ENCODE measurements at places on chromosomes 12 and 14. TPM values are rescaled to one million over a fixed set of nuclear protein-coding genes. Genes with fewer than 3 reads are reported as not detected.
A peak's percentile ranks its signal among the peaks of the same experiment; 100 is the strongest.

The NRIP2 gene
- total RNA-seq = not detected

DNA sequence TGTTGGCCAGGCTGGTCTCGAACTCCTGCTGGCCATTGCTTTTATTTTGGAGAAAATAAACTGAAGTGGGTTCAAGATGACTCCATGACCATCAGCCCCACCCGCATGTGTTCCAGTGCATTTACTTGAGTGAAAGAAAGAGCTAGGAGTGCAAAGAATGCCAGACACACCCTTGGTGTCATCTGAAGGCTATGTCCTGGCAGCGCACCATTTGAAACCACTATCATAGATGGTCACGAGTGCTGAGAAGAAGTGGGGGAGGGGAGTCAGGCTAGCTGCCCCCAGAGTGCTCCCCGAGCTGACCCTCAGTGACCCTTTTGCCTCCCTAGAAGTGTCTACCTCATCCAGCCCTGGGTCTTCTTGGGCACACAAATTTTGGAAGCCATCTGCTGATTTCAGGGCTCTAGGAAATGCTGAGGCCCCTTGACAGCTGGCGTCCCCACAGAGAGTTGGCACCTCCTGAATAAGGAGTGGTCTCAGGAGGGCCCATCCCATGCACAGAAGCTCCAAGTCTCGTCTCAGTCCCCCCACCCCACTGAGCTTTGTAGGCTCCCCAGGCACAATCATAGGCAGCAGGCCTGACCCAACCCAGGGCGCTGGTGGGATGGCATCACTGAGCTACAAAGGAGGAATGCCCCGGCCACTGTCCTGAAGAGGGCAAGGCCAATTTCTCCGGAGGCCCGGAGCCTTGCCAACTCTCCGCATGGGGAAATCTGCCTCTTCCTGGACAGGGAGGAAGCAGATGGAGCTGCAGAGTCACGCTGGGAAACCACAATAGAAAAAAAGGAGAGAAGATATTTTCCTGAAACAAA is 28.0 kb downstream of the PXN start:
- DNase-seq = peak; percentile 94

DNA sequence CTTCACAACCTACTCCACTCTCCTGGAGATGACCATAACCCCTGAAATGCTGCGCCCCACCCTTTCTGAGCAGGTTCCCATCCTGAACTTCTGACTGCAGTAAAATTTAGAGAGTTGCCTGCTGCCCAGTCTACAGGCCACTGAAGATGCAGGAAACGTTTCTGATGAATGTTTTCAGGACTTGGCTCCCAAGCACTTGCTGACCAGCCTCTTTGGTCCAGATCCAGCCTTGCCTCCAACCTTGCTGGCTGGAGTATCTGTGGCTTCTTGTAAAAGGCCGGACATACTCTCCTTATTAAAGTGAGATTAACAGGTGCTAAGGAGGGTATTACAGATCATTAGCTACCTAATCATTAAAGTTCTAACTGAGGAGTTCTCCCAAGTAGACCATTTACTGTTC is 70.3 kb upstream of the STXBP6 start:
- peak; percentile 52 for DNase-seq

- no peak for DNase-seq
These were observed 281.7 kb upstream of the RTL1 start for GRCh38 chr14:101185073-101185835.

Measured in MG63 (cell line).